ENCODE measurements at places on chromosomes 6 and 20.

DNA sequence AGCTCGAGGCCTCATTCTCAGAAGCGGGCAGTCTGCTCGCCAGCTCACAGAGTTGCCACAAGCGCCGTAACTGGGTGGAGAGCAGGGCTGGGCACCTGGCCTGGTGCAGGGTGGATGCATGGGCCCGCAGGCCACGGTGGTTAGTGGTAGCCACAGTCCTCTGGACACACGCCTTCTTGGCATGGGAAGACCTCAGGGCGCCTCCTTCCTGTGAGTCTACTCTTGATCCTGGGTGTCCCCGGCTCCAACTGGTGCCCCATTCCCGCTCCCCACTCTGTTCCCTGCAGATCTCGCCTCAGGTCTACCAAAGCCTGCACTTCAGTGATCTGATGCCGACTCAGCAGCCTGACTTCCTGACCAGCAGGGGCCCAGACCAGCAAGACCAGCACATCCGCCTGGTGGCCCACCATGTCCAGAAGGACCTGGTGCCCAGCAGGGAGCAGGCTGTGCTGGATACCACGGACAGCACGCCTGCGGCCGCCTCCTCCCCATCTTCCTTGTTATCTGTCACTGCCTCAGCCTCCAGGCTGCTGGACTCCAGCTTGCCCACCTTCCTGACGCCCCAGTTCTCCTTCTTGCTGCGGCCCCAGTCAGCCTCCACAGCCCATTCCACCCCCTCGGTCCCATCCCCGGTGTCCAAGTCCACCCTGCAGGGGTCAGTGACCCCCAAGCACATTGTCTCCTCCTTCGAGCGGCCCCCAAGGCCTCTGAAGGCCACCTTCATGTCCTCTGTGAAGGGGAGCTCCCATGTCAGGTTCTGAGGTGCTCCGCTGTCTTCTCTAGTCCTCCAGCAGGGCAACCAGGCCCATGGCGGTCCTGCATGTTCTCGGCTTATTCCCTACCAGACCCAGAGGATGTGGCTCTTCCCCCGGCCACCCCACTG is 43.1 kb downstream of the SUN5 start:
- peaks cover 28% of the 10 kb centered on the region for H3K4me1 ChIP-seq
- H3K27me3 ChIP-seq = no peaks in the 10 kb centered on the region
- H3K36me3 ChIP-seq = peaks cover 17% of the 10 kb centered on the region
- peak overlapping the region; percentile 37 for H3K27ac ChIP-seq
- DNase-seq = no peak
- H3K4me3 ChIP-seq = no peak overlapping the region

DNA sequence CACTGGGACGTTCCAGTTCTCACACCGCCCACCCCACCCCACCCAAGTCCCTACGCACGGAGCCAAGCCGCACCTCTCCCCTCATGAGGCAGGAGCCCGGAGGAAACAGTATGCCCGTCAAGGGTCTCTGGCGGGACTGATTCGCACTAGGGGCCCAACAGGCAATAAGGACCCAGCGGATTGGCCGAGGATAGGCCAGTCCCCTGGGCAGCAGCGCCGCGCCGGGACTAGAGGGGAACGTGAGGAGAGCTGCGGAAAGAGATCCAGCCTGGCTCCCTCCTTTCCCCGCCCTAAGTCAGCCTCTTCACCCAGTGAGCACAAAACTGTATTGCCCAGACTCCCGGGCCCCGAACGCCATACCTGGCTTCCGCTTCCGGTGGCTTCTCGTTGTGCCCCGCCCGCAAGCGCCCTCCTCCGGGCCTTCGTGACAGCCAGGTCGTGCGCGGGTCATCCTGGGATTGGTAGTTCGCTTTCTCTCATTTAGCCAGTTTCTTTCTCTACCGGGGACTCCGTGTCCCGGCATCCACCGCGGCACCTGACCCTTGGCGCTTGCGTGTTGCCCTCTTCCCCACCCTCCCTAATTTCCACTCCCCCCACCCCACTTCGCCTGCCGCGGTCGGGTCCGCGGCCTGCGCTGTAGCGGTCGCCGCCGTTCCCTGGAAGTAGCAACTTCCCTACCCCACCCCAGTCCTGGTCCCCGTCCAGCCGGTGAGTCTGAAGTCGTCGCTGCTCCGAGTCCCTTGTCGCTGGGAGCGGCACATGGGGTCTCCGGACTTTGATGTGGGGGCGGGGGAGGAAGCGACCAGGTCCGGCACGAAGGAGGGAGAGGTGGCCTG is at the start of gene CSNK2B:
Gene CSNK2B, plus strand, starts transcription at position 580 of the 836 bp plus-strand sequence. CDS start 752 bp downstream, outside the sequence.
- H3K4me3 ChIP-seq = peak within 1 kb of the TSS; percentile 100
- DNase-seq = peak; percentile 98
- H3K27ac ChIP-seq = peak within 1 kb of the TSS; percentile 99
- H3K36me3 ChIP-seq = peaks cover 65% of the 10 kb centered on the region
- no peaks in the 10 kb centered on the region for H3K27me3 ChIP-seq
- H3K4me1 ChIP-seq = peaks cover 73% of the 10 kb centered on the region

GRCh38 chr6:118683881-118684872 is 32.8 kb upstream of the CEP85L start:
- peak overlapping the region; percentile 85 for H3K27ac ChIP-seq
- H3K4me1 ChIP-seq = peaks cover 74% of the 10 kb centered on the region
- peak overlapping the region; percentile 70 for H3K4me3 ChIP-seq

DNA sequence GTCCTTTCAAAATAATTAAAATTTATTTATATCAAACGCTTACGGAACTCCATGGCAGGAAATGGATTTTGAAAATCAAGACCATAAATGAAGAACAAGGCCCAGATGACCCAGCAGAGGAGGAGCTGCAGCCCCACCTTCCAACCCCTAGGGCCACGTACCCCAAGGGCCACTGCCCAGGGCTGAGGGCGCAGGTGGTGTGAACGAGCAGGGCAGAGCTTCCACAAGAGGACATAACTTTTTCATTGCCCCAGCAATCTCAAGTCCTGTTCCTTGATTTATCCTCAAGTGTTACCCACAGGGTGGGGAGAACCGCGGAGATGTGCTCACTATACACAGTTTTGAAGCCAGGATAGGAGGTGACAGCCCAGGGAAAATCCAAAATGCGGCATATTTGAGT is 42.8 kb downstream of the PSMG4 start:
- H3K27ac ChIP-seq = no peak overlapping the region
- H3K27me3 ChIP-seq = peaks cover 16% of the 10 kb centered on the region

DNA sequence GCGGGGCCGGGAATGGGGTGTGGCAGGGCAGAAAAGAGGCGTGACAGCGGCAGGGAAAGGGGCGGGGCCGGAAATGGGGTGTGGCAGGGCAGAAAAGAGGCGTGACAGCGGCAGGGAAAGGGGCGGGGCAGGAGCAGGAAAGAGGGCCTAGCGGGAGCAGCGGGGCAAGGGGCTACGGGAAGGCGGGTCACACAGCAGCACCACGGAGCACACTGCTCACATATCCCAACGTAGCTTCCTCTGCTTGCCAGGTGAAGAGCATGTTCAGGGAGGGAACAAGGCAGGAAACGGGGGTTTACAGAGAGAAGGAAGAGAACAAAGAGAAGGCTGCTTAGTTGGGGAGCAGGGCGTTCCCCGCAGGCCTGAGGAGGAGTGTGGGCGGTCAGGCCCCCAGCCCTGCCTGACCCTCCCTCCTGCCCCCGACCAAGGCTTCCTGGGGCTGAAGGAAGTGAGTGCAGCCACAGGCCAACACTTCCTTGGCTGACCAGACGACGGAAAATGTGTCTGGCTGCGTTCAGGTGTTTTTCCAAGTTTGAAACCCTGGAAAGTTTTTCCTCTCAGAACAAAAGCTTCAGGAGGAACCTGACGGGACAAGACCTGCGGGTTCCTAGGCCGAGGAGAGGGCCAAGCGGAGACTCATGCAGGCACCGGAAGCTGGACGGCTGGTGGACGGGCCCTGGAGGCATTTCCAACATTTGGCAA is 13.8 kb downstream of the UCKL1 start:
- DNase-seq = no peak
- H3K4me3 ChIP-seq = peak overlapping the region; percentile 41
- H3K27me3 ChIP-seq = no peaks in the 10 kb centered on the region
- no peak overlapping the region for H3K27ac ChIP-seq
